Peyer's patch (tissue), 4 donors: ENCODE measurements at places on chromosomes 12 and 14. TPM values are rescaled to one million over a fixed set of nuclear protein-coding genes. Genes with fewer than 3 reads are reported as not detected.

GRCh38 chr12:73136386-73136785, 864.2 kb downstream of the TRHDE start:
- no peak overlapping the region for H3K27ac ChIP-seq
- no peak for DNase-seq
- H3K4me3 ChIP-seq = no peak overlapping the region
- H3K27me3 ChIP-seq = no peaks in the 10 kb centered on the region

GRCh38 chr12:38809832-38810231, 95.6 kb downstream of the CPNE8 start:
- no peak overlapping the region for H3K4me3 ChIP-seq
- no peaks in the 10 kb centered on the region for H3K4me1 ChIP-seq
- no peak for DNase-seq
- no peaks in the 10 kb centered on the region for H3K36me3 ChIP-seq
- H3K27me3 ChIP-seq = no peaks in the 10 kb centered on the region

Gene CPSF2
- total RNA-seq = 48.7 TPM

- peaks cover 33% of the 10 kb centered on the region for H3K4me1 ChIP-seq
- no peak for DNase-seq
- H3K27ac ChIP-seq = no peak overlapping the region
- H3K36me3 ChIP-seq = no peaks in the 10 kb centered on the region
- H3K27me3 ChIP-seq = no peaks in the 10 kb centered on the region
- no peak overlapping the region for H3K4me3 ChIP-seq
These were observed 4.9 kb downstream of the TMEM121 start for GRCh38 chr14:105531088-105531893.

GRCh38 chr14:87175175-87175574, 817.8 kb downstream of the GALC start:
- H3K27me3 ChIP-seq = no peaks in the 10 kb centered on the region
- H3K27ac ChIP-seq = no peak overlapping the region
- H3K36me3 ChIP-seq = no peaks in the 10 kb centered on the region
- no peak for DNase-seq
